Uterus (tissue), 4 donors: ENCODE measurements at places on chromosomes 2 and 18. TPM values are rescaled to one million over a fixed set of nuclear protein-coding genes. Genes with fewer than 3 reads are reported as not detected.

GRCh38 chr2:177733322-177733855, 339.2 kb downstream of the PDE11A start:
- DNase-seq, result no peak

- DNase-seq, result peak; percentile 71
Observed at GRCh38 chr2:202375033-202375608, 1.0 kb upstream of the BMPR2 start.

Gene ABCG5
- total RNA-seq, result not detected

GRCh38 chr2:45112750-45113149, 103.5 kb upstream of the SIX2 start:
- no peak for DNase-seq

Gene FECH
- total RNA-seq, result 24.0 TPM

- peak; percentile 24 for DNase-seq
Observed at GRCh38 chr2:114550895-114551793, 108.7 kb downstream of the DPP10 start.

DNA sequence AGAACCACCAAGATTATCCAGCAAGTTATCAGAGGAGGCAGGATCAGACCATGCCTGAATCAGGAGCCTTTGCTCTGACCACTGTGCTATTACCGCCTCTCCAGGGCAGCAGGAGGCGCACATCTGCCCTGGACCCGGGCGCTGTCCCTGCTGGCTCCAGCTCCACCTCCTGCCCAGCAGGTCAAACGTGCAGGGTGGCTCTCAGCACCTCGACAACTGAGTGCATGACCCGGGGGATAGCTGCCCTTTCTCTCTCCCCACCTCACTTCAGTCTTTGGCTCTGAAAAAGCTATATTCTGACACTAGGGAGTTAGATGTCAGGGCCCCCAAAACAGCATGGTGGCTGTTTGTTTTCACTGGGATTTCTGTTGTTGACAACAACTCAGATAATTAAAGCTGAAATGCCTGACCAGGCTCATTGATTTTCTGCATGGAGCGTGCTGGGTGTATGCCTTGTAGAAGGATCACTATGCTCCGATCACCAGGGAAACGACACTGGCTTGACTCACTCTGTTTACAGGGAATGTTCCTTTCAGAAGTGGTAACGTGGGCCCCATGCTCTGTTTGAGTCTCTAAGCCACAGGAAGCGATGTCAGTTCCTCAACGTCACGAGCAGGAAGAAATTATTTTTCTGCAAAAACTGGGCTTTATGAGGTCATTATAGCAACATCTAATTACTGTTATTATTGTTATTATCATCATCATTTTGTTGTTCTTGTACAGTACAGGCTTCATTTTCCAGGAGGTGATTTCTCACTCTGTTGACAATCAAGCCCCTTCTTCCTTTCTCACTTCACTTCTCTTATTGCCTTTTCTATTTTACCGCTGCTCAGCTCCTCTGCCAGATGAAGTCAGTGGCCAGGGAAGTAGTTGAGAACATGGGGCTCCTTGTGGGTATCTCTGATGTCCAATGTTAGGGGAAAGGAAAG, 125.6 kb downstream of the PLB1 start:
- DNase-seq, result peak; percentile 93

Gene FIGLA
- total RNA-seq, result not detected

DNA sequence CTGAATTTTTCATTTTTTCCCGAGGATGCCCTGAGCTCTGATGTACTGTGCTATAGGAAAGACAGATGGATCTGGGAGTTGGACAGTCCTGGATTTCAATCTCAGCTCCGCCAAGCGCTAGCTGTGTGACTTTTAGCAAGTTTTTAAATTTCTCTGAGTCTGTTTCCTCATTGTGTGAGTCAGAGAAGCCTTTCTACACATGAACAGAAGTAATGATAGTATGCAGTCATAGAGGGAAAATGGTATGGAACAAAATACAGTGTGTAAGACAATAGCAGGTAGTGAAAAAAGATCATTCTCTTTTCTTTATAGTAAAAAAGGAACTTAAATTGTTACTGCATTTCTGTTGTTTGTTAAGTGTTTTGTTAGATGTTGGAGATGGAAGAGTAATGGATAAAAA, 52.4 kb upstream of the PPM1B start:
- DNase-seq, result no peak

Gene SLC23A3
- total RNA-seq, result not detected

DNA sequence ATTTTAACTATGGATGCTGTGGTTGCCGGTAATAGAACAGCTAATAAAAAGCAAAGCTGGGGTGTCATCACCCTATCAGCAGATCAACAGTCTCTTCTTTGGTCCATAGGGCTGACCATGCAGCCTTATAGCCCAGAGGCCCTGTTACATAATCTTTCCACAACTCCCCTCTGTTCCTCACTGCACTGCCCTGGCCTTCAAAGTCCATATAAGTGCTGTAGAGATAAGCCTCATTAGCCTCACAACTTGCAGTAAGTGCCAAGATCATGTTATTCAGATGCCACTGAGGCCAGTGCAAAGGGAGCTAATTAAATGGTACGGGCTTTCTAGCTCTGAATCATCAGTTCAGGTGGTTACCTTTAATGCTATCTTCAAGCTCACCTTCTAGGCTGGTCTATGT, 89.7 kb upstream of the CXCR4 start:
- no peak for DNase-seq
